NCI-H1092 (cell line): ENCODE measurements at places on chromosomes 7 and 10.

DNA sequence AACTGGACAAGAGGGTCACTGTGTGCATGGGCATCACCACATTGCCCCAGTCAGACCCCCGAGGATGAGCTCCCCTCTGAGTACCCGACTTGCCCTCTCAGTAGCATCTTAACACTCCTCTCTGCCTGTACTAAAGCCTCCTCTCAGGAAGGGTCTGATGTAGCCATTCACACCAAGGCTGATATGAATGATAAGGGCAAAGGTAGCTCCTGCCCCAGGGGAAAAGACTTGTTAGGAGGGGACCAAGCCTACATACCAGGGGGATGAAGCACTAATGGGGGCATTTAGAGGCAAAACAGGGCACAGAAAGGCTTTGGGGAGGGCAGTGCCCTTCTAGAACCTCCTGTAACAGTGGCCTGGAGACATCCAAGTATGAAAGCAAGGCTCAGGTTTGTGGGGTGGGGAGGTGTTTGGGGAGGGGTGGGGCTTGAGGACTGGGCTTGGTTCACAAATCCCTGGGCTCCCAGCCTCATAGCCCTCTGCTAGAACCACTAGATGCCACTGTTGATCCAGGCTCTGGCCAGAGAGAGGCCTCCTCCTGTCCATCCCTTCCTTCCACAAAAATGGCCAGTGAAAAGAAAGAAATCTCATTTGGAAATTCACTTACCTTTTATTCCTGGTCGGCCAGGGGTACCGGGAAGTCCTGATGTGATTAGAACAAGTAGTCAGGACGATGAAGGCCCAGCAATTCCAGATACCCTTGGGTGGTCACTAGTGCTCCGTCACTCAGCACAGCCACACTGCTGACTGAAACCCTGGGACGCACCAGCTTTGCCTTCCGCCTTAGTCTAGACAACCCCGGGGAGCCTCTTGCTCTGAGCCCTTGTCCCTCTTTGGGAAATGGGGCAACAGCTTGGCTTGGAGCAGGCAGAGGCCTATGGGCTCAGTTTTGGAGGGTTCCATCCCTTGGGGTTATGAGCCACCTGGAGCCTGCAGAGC, 40.3 kb downstream of the COL17A1 start:
- DNase-seq: no peak

GRCh38 chr7:117385363-117386109, 41.8 kb downstream of the ASZ1 start:
- DNase-seq: no peak

- no peak for DNase-seq
These were observed 157.0 kb downstream of the TAX1BP1 start for GRCh38 chr7:27897001-27897400.

- DNase-seq: no peak
These were observed 12.2 kb upstream of the LGI1 start for GRCh38 chr10:93745408-93746065.

DNA sequence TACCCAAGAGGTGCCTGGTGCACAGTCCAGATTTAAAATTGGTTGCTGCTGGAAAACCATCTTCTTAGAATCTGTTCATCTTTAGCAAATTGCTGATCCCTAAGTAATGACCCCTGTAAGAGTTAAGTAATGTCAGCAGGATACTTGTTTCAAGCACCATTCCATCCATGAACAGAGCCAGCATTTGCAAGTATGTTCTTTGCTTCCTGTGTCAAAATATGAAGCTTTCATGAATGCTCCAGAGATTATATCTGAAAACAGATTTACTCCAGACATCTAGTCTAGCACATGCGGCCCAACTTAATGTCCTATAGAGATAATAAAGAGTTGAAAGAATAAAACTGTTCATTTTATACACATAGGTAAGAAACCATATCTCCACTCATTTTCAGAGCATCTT, 98.7 kb upstream of the ZNF438 start:
- DNase-seq: no peak

GRCh38 chr7:139976838-139977656, 85.7 kb downstream of the PARP12 start:
- no peak for DNase-seq

- no peak for DNase-seq
These were observed 6.5 kb upstream of the SHH start for GRCh38 chr7:155818820-155819168.

GRCh38 chr7:98315318-98315993, 34.0 kb downstream of the BRI3 start:
- no peak for DNase-seq

DNA sequence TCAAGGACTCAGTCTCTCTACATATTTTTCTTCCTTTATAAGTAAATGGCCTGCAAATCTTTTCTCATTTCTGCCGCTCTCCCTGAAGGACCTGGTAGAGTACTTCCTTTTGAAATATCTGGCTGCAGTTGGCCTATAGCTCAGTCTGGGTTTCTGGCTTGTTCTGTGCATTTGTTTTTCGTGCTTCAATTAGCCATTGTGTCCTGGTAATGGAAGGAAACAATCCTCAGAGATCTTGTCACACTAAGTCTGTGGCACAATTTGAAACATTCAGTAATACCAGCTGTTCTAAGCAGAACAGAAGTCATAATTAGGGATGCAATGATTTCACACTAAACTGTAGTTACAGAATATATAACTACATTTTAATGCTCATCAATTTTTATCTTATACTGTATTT, 545.0 kb downstream of the NRG3 start:
- DNase-seq: no peak

DNA sequence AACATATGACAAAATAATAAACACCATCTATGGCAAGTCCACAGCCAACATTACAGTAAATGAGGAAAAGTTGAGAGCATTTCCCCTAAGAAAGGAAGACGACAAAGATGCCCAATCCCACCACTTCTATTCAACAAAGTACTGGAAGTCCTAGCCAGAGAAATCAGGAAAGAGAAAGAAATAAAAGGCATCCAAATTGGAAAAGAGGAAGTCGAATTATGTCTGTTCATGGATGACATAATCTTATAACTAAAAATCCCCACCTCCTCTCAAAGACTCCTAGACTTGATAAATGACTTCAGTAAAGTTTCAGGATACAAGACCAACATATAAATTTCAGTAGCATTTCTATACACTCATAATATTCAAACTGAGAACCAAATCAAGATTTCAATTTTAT, 288.5 kb upstream of the POT1 start:
- no peak for DNase-seq

- no peak for DNase-seq
These were observed 4.3 kb upstream of the RSBN1L start for GRCh38 chr7:77691892-77692491.

DNA sequence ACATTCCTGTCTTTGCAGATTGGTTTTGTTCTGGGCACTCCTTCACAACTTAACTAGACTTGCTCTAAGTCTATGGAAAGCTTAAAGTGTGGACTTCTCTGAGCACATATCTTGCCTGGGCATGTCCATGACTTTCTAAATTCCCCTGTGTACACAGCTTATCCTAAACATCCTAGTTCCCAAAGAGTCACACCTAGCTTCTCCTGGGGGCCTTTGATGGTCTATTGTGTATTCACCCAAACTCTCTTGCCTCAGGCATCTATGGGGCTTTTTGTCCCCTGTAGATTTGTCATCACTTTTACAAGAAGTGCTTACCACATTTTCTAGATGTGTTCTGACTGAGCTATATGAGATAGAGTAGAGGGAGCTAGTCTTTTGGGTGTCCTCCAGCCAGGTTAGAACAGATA, 12.2 kb upstream of the ZNF488 start:
- no peak for DNase-seq

GRCh38 chr10:34102893-34103506, 712.1 kb downstream of the PARD3 start:
- no peak for DNase-seq

DNA sequence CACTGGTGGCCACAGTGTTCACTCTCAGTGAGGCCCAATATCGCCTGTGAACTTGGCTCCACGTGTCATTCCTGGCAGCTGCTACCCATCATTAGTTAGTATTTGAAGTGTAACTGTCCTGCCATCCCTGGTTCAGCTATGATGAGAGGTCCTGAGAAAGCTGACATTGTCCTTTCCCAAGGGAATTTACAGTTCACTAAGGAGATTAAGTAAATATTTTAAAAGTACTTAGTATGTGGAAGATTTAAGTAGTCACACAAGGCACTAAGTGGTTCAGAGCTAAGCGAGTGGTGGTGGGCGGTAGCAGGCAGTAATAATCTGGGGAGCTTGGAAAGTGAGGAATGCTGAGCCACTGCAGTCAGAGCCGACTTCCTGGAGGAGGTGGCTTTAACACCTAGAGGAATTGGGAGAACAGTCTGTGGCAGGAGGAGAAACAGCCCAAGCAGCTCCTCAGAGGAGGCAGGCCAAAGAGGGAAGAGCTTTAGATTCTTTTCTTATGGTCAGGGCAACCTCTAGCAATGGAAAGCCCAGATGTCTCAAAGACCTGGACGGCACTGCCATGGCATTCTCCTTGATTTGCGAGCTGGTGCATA, 519.7 kb downstream of the LRMDA start:
- DNase-seq: no peak

GRCh38 chr10:124262234-124262865, 156.4 kb downstream of the OAT start:
- no peak for DNase-seq

- no peak for DNase-seq
These were observed 60.8 kb upstream of the PPIF start for GRCh38 chr10:79286318-79286951.
